AG20443 (cell line): ENCODE measurements at places on chromosomes 12 and 14.

- DNase-seq = no peak
Measured at GRCh38 chr14:26500028-26500427, 97.8 kb downstream of the NOVA1 start.

- no peak for DNase-seq
Measured at GRCh38 chr12:74999474-74999873, 210.2 kb downstream of the KCNC2 start.

DNA sequence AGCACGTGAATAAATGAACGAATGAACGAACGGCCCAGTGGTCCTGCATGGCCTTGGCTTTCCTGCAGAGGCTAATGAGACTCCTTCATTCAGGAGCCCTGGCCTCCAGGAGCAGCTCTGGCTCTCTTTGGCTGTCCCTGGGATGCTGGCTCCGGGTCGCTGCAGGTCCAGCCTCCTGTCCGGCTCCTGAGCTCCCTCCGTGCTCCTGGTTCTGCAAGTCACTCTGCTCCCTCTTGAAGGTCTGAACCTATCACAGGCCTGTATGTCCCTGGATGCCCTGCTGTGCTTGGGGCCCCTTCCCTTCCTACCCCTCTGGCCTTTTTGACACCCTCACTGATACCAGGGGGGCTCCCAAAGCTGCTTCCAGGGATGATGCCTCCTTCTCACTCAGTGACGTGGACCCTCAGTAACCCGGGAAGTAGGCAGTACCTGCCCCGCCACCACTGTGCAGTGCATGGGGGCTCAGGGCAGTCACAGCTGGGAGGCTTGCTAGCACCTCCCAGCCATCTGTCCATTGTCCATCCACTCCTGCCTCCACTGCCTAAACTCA is 133.7 kb upstream of the C14orf180 start:
- DNase-seq = no peak

DNA sequence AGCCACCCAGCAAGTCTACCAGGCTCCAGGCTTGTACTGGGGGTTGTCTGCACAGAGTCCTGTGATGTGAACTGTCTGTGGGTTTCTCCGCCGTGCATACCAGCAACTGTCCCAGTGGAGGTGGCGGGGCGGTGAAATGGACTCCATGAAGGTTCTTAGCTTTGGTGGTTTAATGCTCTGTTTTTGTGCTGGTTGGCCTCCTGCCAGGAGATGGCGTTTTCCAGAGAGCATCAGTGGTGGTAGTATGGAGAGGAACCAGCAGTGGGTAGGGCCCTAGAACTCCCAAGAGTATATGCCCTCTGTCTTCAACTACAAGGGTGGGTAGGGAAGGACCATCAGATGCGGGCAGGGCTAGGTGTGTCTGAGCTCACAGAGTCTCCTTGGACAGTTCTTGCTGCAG is 303.8 kb downstream of the TMEM121 start:
- no peak for DNase-seq

- no peak for DNase-seq
Measured at GRCh38 chr14:72663956-72664650, 229.8 kb downstream of the DPF3 start.

DNA sequence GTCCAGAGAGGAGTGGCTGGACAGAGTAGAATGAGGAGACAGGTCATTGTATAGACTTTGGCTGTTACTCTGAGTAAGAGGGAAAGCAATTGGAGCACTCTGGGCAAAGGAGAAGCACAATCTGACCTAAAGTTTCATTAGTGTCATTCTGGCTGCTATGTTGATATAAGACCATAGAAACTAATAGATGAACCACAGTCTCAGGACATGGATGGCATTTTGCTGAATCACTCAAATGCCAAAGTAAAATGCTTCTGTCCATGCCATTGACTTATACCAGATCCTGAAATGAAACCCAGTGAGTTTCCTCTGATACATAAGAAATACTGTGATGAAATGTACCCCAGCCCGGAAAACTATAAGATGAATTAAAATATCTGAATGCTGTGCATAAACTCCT is 65.8 kb upstream of the COCH start:
- DNase-seq = no peak

- DNase-seq = no peak
Measured at GRCh38 chr12:118398940-118399339, 22.6 kb downstream of the SUDS3 start.

GRCh38 chr12:5488626-5488955 is 56.7 kb downstream of the NTF3 start:
- DNase-seq = peak; percentile 67

- DNase-seq = no peak
Measured at GRCh38 chr12:123106640-123107359, 44.1 kb downstream of the PITPNM2 start.

- no peak for DNase-seq
Measured at GRCh38 chr12:32110417-32110816, 3.8 kb downstream of the BICD1 start.

DNA sequence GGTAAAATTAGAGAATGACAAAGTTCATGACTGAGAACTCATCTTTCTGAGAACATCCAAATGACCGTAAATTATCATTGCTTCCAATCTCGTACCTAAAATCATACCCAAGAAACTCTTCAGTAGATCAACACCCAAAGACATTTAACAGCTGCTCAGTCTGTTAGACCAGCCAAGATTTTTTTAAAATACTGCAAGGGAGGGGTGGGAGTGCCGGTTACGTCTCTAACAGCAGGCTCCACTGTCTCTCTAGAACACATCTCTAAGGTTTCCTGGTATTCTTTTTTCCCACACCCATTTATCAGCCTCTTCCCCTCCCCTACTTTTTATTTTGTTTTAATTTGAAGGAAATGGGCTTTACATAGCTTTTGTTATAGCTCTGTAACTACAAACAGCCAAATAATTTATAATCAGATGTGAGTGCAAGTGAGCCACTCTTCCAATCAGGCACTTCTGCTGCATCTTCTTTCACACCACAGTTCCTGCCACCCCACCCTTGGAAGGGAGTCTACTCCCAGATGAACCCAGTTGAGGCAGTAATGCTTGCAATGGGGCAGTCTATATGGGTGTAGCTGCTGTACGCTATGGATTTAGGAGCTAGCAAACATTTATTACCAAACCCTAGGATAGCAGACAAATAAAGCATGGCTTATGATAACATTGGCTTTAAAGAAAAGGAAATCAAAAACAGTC is 21.9 kb downstream of the PTPRB start:
- no peak for DNase-seq

DNA sequence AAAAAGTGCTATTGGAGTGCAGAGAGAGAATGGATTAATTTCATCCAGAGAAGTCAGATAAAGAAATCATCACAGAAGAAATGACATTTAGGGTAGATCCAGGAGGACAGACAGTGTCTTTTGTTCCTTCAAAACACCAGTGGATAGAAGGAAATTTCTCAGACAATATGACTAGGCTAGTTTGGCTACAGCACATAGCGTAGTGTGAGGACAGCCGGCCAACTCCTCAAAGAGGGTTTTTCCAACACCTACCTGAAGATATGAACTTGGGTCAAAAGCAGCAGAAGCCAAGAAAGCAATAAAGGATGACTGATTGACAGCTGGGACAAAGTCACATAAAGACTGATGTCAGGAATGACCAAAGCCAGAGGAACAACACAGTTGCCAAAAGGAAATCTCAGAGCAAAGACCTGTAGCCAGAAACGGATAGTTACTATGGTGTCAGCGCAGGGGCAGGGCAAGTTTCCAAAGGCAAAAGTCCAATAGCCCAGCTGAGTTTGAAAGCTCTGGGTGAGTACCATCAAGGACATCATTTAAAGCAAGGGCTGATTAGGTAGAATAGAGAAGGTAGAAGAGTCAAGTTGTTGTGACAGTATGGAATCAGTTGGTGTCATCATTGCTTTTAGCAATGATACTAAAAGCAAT is 58.7 kb upstream of the PDE3A start:
- DNase-seq = no peak

DNA sequence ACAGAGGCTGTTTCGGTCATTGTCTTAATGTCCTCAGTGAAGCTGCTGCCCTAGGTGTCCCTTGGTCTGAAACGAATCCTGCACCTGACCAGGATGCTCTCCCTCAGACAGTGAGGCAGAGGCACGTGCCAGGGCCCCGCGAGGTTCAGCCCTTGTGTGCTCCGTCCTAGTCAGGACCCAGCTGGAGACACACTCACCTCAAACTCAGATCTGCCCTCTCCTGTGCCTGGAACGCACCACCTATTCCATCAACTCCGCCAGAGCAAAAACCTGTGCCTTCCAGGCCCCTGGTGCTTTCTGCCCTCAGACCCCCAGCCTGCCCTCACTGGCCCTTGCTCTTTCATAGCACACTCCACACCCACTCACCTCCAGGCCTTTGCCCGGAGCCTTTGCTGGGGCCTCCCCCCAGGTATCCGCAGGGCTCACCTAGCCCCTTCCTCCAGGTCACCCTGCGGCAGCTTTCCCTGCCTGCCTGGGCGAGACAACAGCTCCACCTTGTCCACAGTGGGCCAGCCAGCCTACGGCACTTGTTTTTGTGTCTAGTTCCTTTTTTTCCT is 150.6 kb downstream of the BCL11B start:
- no peak for DNase-seq

- no peak for DNase-seq
Measured at GRCh38 chr12:69385038-69385437, 25.5 kb downstream of the YEATS4 start.

- peak; percentile 79 for DNase-seq
Measured at GRCh38 chr14:72948481-72949138, 22.3 kb downstream of the DCAF4 start.

GRCh38 chr12:53060064-53060720 is 10.3 kb downstream of the TNS2 start:
- DNase-seq = no peak

GRCh38 chr14:20711685-20712084 is 23.1 kb downstream of the ANG start:
- DNase-seq = no peak

GRCh38 chr14:97137705-97138104 is 340.5 kb downstream of the VRK1 start:
- no peak for DNase-seq

- DNase-seq = no peak
Measured at GRCh38 chr12:114445401-114446323, 39.7 kb upstream of the TBX5 start.

- DNase-seq = no peak
Measured at GRCh38 chr12:93970900-93971688, 177.3 kb upstream of the PLXNC1 start.

GRCh38 chr12:23950775-23951451 is 1.4 kb upstream of the SOX5 start:
- DNase-seq = no peak

- DNase-seq = no peak
Measured at GRCh38 chr14:89422181-89422951, 5.3 kb upstream of the FOXN3 start.

- peak; percentile 74 for DNase-seq
Measured at GRCh38 chr14:21072031-21072473, 1.9 kb downstream of the ARHGEF40 start.

DNA sequence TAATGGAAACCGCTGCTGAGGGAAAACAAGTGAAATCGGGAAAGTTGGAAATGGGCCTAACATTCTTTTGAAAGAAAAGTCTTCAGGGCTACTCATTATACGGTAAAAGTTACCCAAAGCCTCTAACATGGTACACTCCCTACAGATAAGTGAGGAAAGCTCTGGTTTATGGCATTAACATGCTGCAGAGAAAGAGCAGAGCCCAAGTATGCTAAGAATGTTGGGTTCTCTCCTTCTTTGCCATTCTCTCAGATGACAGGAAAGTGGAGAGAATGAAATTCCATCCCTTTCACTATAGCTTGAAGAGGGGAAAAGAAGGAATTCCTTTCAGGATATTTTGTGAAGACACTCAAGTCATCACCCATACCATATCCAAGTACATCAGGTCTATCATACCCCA is 348.0 kb downstream of the SEC23A start:
- no peak for DNase-seq

- no peak for DNase-seq
Measured at GRCh38 chr12:54432815-54433164, 13.7 kb upstream of the ITGA5 start.

- DNase-seq = peak; percentile 39
Measured at GRCh38 chr12:44117337-44117736, 281.5 kb downstream of the TMEM117 start.

DNA sequence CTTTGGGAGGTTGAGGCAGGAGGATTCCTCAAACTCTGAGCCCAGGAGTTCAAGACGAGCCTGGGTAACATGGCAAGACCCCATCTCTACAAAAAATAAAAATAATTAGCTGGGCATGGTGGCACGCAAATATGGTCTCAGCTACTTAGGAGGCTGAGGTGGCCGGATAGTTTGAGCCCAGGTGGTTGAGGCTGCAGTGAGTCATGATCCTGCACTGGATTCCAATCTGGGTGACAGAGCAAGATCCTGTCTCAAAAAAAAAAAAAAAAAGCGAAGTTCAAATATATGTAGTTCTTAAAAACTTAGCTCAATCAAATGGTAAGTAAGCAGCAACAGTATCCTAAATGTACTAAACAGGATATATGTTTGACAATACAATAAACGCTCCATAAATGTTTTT is 85.5 kb upstream of the SSTR1 start:
- no peak for DNase-seq

- peak; percentile 89 for DNase-seq
Measured at GRCh38 chr14:90060312-90060964, 1.4 kb upstream of the KCNK13 start.

DNA sequence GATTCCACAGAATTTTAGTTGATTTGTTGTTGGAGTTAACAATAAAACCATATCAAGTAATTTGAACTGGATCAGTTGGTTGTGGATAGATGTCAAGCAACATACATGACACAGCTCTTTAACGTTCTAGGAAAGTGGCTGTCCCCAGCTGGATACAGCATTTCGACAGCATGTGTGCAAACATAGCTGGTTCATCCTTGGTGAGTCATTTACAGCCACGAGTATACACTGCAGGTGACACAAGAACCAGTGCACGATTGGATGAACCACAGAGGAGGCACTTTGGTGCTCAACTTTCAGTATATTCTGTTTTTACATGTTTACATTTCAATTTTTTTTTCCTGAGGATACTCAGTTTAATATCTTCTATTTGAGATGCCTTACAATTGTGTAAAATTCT is 242.4 kb downstream of the TMEM117 start:
- DNase-seq = no peak

DNA sequence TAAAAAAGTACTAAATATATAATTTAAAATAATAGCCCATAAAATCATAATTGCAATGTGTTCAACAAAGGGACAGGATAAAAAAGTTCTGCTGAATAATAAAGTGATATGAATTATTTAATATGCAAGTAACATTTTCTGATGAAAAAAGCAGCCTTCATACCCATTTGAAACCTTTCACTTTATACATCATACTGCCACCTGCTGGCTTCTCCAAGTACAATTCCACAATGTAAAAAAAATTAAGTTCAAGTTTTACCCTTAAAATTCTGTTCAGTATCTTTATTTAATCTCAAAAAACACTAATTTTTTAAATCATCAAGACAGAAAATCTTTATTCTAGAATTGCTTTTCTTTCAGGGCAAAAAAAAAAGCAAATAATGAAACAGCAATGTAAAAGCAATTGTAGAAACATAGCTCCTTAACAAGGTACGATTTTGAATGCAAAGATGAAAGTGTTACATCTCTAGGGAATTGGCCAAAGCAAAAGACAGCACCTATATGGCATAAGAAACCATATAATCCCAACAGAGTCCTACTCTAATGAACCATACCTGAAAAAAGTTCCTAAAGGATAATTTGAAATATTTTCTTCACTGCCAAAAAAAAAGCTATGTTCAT is 15.0 kb downstream of the MDM1 start:
- peak; percentile 26 for DNase-seq

- peak; percentile 42 for DNase-seq
Measured at GRCh38 chr12:14554281-14555007, 13.2 kb downstream of the PLBD1 start.
